NCI-H2227 treated with DMSO at 0.1 percent for 48 hours (cell line): ENCODE measurements at places on chromosomes 7 and 10.
A peak's percentile ranks its signal among the peaks of the same experiment; 100 is the strongest.

DNA sequence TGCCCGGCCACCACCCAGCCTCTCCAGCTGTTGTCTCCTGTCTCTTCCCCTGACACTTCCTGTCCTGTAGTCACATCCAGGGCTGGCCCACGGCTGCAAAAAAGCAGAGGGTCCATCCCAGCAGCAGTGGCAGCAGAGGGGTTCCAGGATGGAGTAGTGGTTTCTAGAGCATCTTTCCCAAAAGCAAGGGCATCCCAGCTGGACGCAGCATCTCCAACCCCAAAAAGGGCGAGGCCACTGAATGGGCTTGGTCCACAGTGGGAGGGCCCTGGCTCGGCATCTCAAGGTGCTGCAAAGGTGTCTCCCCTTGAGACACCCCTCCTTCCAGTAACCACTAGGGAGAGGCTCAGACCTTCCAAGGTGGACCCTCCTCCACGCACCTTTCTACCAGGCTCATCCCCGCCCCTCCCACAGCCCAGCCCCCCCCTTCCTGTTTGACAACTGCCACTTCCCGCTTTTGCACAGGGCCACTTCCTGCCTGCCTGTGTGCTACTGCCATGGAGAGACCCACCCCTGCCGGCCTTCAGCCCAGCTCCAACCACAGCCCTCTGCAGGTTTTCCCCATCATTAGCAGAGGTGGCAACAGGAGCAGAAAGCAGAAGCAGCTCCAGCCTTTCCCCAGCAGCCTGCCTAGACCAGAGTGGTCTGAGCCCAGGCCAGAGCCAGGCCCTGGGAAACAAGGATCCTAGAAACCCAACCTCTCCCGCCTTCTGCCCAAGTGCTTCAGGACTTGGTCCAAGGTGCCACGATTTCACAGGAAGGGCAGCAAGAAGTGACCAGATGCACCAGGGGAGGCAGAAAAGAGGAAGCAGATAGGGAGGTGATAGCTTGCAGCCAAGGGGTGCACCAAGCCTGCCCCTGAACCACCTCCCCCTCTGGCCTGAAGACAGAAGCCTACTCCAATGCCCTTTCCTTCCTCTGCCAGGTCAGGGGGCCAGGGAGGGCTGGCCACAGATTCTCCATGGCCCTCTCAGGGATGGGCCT lies 8.6 kb downstream of the CAMK2G start:
- no peak for DNase-seq

DNA sequence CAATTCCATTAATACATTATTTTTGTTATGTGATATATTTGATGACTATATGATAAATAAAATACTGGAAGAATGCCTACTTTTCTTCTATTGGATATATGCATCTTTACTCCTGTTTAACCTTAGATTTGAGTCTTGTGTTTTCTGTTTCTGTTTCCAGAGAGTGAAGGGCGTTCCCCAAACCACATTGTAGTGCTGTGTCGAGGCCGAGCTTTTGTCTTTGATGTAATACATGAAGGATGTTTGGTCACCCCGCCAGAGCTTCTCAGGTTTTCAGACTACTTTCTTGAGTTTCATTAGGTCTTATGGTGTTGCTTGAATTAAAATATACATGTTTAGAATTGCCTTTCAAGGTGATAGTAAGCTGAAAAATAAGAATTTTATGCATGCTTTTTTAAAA lies 23.8 kb downstream of the CROT start:
- no peak for DNase-seq

GRCh38 chr10:115093286-115093775 lies at the start of gene ATRNL1:
Gene ATRNL1, plus strand, starts transcription at chr10:115093365. Its CDS starts 386 bp downstream, at chr10:115093751.
- DNase-seq: peak; percentile 44

GRCh38 chr7:32602470-32602869 lies 107.2 kb downstream of the AVL9 start:
- no peak for DNase-seq

GRCh38 chr10:124386186-124387077 lies 32.3 kb downstream of the OAT start:
- no peak for DNase-seq

DNA sequence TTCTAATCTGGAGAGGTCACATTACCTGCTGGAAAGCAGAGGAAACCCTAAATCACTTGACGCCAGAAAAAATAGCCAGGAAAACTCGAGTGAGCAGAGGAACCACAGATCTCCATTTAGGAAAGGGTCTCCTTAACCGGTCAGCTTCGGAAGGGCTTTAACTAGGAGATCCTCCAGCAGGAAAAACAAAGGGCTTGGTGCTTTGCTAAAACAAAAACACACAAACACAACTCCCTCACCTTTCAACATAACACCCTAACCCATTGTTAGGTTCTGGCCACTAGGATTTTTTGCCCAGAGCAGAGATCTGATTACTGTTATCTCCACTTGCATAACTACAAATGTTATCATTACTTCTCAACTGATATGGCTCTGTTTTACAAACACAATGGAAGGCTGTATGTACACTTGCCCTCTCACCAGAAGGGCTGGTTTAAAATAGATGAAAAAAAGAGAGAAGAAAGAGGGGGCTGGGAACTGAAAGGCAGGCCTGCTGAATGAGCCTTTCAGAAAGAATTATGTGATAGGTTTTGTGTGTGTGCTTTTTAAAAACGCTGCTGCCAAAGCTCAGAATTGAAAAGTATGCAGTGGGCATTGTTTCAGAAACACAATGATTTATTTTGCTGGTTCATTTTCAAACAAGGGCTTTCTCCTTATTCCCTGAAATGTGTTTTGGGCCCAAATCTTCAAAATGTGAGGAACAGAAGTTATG lies 161.5 kb downstream of the FGFR2 start:
- DNase-seq: peak; percentile 84

GRCh38 chr10:133125901-133126300 lies 34.1 kb upstream of the KNDC1 start:
- DNase-seq: no peak

- DNase-seq: peak; percentile 13
These were observed 22.8 kb downstream of the RGR start for GRCh38 chr10:84267503-84268126.

DNA sequence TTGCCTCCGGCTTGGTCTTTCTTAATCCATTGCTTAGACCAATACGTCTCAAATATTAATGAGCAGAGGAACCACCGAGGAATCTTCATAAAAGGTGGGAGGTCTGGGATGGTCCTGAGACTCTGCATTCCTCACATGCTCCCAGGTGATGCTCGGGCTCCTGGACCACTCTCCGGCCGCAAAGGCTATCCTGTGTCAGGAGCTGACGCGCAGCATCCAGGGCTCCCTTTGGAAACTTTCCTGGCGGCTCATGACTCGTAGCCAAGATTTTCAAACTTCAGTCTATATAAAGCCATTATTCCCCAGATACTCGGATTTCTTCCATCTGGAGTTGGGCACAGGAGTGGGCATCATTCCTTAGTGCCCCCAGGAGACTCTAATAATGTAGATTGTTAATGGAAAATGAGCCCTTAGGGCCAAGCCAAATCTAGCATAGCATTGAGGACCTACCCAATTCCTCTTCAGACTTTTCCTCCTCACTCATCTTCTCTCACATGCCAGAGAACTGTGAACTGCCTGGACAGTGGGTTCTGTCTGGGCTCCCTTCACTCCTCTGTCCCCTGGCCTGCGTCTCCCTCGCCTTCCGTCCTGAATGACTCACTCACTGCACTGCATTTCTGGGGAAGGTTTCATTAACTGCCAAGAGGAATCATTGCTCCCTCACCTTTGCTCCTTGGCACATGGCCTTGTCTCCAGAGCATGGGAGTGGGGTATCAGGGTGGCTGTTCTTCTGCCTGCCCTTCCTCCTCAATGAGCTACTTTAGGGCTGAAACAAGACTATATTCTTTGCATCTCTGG lies 89.3 kb downstream of the MKI67 start:
- DNase-seq: no peak

DNA sequence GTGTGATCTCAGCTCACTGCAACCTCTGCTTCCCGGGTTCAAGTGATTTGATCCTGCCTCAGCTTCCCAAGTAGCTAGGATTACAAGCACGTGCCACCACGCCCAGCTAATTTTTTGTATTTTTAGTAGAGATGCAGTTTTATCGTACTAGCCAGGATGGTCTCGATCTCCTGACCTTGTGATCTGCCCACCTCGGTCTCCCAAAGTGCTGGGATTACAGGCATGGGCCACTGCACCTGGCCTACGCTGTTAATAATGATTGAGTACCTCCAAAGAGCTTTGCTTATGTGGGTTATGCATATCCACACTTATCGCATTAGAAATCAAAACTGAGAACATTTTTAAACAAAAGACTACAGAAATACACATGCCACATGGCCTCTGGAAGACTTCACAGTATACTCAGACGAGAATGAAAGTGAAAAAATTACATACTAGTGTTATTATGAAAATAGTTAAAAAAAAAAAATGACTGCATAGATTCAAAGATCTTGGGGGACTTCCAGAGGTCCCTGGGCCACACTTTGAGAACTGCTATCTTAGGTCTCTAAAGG lies 25.4 kb downstream of the RPP38 start:
- DNase-seq: no peak
